ENCODE measurements at places on chromosomes 3 and 15.

- no peak for DNase-seq
Observed at GRCh38 chr3:138188013-138188730, 1.1 kb downstream of the ARMC8 start.

DNA sequence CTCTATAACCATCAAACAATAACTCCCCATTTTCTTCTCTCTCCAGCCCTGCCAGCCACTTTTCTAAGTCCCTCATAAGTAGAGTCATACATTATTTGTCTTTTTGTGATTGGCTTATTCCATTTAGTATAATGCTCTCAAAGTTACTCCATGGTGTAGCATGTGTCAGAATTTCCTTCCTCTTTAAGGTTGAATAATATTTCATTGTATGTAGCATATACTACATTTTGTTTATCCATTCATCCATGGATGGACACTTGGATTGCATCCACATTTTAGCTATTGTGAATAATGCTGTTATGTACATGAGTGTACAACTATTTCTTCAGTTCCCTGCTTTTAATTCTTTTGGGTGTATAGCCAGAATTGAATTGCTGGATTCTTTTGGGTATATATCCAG lies 138.4 kb downstream of the ATG7 start:
- DNase-seq = no peak

DNA sequence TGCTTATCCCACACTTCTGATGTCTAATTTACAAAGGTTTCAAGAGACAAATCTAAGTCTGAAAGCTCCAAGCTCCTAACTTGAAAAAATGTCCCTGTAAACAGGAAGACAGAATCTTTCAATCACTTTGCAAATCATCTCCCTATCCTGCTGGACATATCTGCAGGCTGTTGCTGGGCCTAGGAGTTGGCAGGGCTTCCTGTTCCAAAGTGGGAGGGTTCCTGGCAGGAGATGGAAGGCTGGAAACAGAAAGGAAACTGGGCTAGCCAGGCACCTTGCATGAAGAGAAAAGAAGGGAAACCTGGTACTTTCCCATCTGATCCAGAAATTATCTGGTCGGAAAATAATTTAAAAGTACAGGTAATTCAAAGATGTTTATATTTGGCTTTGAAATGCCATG lies 227.3 kb upstream of the IL12A start:
- no peak for DNase-seq

DNA sequence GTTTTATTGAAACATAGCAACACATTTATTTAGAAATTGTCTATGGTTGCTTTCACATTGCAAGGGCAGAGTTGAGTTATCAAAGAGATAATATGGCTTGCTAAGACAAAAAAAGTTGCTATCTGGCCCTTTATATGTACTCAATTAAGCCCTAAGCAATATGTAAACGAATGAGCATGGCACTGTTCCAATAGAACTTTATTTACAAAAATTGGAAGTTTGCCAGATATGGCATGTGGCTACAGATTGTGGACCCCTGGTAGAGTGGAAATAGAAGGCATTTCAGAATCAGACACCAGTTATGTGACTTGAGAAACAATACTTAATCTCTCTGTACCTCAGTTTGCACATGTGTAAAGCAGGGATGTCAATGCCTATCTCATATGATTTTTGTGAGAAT lies 515.6 kb upstream of the SGO1 start:
- no peak for DNase-seq

DNA sequence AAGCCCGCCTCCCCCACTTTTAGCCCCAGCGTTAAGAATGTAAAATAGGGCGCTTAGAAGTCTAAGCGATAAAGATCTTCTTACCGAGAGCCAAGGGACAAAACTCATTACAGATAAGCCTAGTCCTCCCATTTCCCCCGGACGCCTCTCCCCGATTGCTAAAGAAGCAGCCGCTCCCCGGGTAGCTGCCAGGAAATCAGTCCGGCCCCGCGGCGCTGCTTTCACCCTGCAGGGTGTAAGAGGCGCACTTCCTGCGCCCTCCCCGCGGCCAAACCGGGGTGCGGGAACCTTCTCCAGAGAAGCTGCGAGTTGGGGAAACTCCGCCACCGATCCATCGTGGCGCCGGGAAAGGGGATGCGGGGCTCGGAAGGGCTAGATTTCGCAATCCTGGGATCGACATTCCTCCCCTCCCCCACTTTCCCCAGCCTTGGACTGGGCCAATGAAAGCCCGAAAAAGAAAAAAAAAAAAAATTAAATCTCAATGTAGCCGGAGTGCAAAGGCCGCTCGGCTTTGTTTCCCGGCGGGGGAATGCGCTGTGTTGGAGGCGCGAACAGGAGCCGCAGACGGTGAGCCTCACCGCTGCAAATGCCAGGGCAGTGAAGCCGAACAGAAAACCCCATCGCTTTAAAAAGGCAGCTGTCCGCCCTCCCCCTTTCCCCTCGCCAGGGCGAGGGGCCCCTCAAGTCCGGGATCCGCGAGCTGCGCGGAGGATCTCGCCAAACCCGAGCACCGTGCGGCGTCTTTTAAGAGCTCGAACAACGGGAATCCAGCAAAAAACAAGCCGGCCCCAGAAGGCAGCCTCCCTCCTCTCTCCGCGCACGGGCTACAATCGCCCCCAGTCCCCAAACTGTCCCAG lies 626 bp upstream of the PTPRG start:
- DNase-seq = peak; percentile 98

GRCh38 chr3:28900301-28900700 lies 380.6 kb upstream of the RBMS3 start:
- no peak for DNase-seq
